Brain microvascular endothelial cell (primary cell): ENCODE measurements at places on chromosomes 7 and 10.

- DNase-seq, result no peak
Measured at GRCh38 chr10:133421336-133422222, 2.8 kb downstream of the SPRN start.

- no peak for DNase-seq
Measured at GRCh38 chr7:119571666-119572065, 701.3 kb upstream of the KCND2 start.

DNA sequence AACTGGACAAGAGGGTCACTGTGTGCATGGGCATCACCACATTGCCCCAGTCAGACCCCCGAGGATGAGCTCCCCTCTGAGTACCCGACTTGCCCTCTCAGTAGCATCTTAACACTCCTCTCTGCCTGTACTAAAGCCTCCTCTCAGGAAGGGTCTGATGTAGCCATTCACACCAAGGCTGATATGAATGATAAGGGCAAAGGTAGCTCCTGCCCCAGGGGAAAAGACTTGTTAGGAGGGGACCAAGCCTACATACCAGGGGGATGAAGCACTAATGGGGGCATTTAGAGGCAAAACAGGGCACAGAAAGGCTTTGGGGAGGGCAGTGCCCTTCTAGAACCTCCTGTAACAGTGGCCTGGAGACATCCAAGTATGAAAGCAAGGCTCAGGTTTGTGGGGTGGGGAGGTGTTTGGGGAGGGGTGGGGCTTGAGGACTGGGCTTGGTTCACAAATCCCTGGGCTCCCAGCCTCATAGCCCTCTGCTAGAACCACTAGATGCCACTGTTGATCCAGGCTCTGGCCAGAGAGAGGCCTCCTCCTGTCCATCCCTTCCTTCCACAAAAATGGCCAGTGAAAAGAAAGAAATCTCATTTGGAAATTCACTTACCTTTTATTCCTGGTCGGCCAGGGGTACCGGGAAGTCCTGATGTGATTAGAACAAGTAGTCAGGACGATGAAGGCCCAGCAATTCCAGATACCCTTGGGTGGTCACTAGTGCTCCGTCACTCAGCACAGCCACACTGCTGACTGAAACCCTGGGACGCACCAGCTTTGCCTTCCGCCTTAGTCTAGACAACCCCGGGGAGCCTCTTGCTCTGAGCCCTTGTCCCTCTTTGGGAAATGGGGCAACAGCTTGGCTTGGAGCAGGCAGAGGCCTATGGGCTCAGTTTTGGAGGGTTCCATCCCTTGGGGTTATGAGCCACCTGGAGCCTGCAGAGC, 40.3 kb downstream of the COL17A1 start:
- DNase-seq, result peak; percentile 82

DNA sequence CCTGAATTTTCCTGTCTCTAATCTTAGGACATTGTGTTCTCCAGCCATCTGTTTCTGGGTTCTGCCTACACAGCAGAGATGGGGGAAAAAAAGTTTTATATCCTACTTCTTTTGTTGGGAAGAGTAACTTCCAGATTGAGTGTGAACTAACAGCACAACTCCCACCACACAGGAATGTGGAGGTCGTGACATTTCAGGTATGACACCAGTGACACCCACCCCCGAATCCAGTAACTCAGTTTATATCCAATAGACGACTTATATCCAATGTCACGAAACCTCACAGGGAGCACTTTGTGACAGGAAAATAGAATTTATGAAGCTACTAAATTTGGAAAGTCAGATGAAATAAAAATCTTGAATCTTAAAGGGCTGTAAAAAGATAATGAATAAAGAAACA, 211.9 kb upstream of the GRM3 start:
- DNase-seq, result no peak

- DNase-seq, result no peak
Measured at GRCh38 chr7:50513166-50513871, 51.9 kb downstream of the DDC start.

DNA sequence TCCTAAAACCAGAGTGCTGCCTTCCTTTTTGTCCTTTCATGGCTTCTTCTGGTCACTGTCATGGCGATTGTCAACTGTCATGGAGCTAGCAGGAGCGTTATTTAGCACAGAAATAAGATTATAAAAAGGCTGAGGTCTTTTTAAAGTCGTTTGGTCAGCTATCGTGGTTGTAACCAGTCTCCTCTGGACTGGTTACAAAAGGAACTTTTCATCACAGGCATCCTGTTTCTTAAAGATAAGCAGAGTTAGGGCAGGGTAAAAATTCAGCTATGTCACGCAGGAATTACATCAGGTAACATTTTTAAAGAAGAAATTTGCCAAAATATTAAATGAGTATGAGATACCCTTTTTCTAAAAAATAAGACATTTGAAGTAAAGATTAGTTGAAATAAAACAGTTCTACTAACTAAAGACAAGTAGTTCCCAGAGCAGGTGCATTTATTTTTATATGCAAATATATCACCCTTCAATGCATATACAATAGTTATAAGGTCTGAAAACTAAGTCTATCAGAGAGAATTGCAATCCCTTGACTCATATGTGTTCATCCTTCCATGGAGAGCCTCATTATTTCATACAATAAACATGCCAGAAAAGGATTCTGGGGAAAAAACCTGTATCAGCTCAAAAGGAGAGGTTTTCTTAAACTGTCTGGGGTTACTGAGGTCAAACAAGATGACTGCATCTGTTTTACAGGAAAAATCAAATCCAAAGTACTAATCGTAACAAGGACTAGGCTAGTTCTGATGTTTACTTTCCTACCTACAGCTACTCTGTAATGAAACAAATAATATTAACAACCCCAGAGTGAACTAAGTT, 20.9 kb downstream of the FAM24A start:
- DNase-seq, result no peak

- no peak for DNase-seq
Measured at GRCh38 chr10:22609251-22609650, 105.1 kb downstream of the PIP4K2A start.

DNA sequence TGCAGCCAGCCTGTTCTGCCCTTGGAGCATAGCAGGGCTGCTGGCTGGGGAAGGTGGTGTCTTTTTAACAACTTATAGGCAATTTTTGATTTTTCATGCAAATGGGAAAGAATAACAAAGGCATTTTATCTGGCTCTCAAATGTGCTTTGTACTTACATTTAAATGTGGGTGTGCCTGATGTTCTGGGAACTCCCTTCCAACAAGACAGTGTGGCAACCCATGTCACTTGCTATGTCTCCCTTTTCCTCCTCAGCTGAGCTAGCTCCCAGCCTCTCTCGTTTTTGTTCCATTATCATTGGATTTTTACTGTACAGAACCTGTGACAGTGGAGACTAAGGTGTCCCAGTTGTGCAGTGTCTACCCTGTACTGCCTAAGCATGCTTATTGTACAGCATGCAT, 93.5 kb upstream of the PDCD4 start:
- no peak for DNase-seq

DNA sequence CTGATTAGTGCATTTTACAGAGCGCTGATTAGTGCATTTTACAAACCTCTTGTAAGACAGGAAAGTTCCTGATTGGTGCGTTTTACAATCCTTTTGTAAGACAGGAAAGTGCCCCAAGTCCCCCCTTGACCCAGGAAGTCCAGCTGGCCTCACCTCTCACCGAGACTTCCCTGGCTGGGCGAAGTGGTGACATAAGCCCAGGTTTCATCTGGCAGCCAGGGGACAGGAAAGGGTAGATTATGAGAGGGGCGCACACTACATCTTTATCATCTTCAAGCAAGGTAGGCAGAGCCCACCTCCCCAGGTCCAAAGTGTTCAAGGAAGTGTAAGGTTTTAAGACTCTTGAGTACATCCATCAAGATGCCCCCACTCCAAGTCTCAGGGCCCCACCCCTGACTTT, 5.5 kb upstream of the GDF10 start:
- no peak for DNase-seq

DNA sequence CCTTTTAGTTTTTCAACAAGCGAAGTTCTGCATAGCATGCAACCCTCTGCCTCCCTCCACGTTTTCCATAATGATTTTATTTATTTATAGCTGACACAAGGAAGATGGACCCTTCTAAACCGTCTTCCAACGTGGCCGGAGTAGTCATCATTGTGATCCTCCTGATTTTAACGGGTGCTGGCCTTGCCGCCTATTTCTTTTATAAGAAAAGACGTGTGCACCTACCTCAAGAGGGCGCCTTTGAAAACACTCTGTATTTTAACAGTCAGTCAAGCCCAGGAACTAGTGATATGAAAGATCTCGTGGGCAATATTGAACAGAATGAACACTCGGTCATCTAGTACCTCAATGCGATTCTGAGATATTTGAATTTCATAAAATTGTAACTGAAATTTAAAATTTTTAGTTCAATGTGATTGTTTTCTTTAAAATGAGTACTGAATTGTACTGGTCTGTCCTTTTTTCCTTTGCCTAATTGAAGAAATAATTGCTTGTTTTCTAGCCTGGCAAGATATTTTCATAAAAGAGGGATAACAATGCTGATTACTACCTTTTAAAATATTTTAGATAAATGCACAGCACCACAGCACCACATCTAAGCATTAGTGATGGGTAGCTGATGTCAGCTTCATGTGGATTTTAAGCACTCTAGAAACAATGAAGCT, 41.5 kb upstream of the SLC39A12 start:
- peak; percentile 47 for DNase-seq

GRCh38 chr7:68309806-68310205, 1288.5 kb upstream of the AUTS2 start:
- DNase-seq, result no peak

GRCh38 chr10:124975977-124976514, 34.1 kb downstream of the ZRANB1 start:
- DNase-seq, result no peak

- no peak for DNase-seq
Measured at GRCh38 chr7:47938574-47939165, 9.6 kb downstream of the PKD1L1 start.

GRCh38 chr7:50355817-50356178, 51.3 kb downstream of the IKZF1 start:
- DNase-seq, result no peak

GRCh38 chr10:85926986-85927385, 439.6 kb downstream of the GRID1 start:
- DNase-seq, result no peak

DNA sequence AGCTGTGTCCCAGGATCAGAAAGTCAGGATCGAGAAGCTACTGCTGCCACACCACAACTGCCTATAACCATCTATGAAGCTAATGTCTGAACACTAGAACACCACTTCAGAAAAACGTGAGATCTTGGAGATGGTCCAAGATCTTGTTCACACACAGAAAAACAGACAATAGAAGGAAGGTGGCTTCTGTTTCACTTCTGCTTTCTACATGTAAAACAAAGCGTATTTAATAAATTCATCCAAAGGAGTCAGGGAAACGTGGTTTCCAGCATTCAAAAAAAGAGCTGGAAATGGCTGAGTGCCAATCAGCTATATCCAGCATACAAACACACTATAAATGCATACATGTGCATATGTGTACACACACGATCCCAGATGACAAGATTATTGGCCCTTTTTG, 70.2 kb upstream of the CCDC71L start:
- DNase-seq, result no peak

GRCh38 chr7:40694026-40694809, 559.4 kb downstream of the SUGCT start:
- no peak for DNase-seq

DNA sequence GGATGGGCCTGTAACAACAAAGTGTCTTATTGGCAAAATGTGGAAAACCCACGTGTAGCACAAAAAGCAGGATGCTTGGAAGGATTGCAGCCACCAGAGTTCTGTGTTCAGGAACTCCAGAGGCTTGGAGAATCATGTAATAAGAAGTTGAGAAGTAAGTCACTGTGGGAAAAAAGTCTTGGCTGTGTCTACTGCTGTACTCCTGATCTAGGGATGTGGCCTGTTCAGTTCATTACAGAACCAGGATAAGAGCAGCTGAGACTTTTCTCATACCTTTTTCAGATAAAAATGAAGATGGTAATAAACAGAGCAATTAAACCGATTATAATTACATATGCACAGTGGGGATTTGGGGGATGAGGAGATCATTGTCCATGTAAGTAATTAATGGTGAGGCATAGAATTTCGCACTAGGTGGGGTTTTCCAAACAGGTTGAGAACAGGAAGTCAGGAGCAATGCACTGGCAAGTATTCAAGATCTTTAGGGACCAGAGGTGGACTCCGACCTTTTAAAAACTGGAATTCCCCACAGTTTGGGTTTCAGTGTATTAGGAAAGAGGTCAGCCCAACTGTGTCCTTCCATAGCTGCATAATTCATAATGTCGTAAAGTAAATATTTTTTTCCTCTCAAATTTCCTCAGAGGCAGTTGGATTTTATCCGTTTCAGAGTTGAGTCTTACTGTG, 281.7 kb downstream of the FRMD4A start:
- DNase-seq, result no peak

DNA sequence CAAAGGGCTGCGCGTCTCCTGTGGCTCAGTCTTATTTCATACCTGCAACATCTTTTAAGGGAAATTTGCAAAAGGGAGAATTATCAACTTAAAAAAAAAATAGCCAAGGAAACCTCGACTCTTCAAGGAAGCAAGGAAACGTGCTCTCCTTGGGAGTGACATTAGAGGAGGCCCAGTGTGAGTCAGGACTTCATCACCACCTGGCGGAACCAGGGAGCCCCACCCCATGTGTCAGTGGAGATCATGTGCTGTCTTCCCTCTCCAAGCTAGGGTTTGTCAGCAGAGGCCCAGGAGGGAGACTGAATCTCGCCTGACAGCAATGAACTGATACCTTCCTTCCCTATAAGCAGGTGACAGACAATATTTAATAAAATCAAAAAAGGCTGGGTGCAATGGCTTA, 28.9 kb downstream of the POR start:
- DNase-seq, result no peak

DNA sequence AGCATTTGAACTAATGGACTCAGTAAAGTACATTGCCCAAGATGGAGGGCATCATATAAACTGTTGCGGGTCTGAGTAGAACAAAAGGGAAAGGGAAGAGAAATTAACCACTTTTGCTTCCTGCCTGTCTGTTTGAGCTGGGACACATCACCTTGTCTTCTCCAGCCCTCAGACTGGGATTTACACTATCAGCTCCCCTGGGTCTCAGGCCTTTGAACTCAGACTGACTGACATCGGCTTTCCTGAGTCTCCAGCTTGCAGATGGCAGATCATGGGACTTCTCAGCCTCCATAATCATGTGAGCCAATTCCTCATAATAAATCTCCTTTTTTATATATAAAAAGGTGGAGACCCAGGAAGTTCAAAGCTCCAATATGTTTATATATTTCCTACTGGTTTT, 23.0 kb upstream of the WASL start:
- DNase-seq, result no peak

- DNase-seq, result peak; percentile 94
Measured at GRCh38 chr7:80883154-80884025, 35.5 kb downstream of the SEMA3C start.

DNA sequence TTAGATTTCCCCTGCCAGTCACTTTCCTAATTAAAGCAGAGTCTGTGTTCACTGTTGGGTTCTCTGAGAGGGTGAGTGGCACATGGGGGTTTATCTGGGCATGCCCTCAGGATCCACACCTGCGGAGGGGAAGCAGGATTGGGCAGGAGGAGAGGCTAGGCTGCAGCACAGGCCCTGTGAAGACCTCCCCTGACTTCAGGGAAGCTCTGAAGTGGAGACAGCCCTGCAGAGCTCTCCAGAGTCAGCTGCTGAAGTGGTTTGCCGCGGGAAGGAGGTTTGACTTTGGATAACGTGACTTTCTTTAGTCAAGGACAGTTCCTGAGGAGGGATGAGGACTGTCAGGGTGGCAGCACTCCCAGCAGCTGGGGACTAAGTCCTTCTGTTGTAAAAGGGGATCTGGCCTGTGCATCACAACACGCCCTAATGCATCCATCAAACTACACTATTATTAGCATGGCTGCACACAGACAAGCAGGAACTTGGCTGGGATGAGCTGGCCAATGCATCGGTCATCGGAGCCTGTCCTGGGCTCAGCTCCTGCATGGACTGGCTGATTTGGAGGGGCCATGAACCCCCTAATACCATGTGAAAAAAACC, 50.9 kb upstream of the LEP start:
- no peak for DNase-seq

- peak; percentile 20 for DNase-seq
Measured at GRCh38 chr7:16847381-16847860, 34.4 kb downstream of the AGR3 start.
